ENCODE measurements at places on chromosomes 12 and 14.

DNA sequence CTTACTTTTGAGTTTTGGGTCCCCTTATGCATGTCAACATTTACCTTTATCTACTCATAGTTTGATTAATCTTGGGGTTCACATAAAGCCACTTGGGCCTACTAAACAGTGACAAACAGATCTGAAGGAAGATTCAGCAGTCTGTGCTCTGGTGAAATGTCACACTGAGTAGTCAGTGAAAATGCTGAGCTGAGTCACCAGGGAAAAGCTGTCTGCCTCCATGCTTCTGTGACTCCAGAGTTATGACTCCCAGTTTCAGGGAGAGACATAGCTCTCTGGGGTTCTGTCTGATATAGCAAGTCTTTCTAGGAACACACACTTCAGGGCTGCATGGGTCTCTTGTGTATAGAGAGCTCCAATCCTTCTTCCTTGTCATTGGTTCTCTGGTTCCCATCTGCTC, 406.3 kb upstream of the FAR2 start:
- no peak for DNase-seq

DNA sequence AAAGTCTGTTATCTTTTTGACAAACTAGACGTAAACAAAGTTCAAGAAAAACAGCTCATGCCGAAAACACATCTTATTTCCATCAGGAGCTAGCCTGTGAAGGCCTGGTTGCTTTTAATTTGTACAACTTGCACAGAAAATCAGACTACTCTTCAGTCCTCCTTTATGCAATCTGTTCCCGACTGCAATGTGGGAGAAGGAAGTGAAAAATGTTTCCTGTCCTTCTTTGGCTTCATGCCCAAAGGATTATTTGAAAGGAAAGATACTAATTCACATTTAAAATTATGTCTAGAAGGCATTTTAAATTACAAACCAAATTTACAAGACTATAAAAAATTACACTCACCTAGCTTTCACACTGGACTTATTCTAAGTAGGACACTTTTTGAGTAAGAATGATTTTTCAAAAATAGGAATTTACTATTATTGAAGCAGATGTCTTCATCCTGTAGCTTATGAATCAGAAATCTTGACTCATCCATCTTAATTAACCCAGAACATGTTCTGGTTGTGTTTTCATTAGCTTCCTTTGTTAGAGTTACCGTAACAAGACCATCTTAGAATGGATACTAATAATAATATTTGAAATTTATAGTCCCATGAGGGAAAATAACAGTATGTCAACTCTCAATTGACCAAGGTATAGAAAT, 272.6 kb downstream of the PRKD1 start:
- no peak for DNase-seq

GRCh38 chr12:12507121-12507520, 55.5 kb downstream of the DUSP16 start:
- no peak for DNase-seq

DNA sequence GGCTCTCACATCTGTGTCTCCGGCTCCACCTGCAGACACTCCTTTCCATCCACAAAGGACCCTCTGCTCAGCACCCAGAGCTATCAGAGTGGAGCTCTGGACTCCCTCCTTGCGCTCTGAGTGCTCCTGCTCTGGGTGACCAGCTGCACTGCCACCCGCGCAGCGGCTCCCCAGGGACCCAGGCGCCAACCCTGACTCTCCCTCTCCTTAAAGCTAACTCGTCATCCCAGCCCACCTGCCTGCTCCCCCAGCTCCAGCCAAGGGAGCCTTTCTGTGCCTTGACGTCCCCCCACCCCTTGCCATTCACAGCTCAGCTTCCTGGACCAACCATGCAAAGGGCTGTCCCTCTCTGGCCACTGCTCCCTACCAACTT, 99.0 kb downstream of the SETD3 start:
- DNase-seq = no peak

- DNase-seq = no peak
Measured at GRCh38 chr12:19409376-19409775, 29.9 kb upstream of the AEBP2 start.

GRCh38 chr12:1796515-1797010, 23.8 kb upstream of the LRTM2 start:
- DNase-seq = peak; percentile 81

GRCh38 chr12:12534166-12534866, 28.3 kb downstream of the DUSP16 start:
- peak; percentile 28 for DNase-seq

- no peak for DNase-seq
Measured at GRCh38 chr12:110546339-110546738, 36.8 kb downstream of the PPTC7 start.

DNA sequence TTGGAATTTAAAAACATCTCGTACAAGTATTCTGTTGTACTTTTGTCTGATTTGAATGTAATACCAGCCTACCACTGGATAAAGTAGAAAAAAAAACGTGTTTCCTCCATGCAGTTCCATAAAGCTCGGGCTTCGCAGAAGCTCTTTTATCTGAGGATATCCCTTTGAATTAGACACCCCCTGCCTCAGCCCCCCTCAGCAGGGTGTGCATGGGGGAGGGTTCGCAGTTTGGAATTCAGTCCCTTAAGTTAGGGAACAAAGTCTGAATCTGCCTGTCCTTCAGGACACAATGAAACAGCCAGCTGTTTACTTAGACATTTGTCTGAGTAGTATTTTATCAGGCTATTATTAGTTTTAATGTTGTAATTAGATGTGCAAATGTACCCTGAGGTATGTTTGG, 234.0 kb upstream of the CAND1 start:
- no peak for DNase-seq

GRCh38 chr12:131971226-131971625, 21.5 kb downstream of the EP400 start:
- DNase-seq = no peak

GRCh38 chr14:80047761-80048160, 163.5 kb downstream of the DIO2 start:
- no peak for DNase-seq

GRCh38 chr12:46547421-46548354, 175.1 kb upstream of the SLC38A2 start:
- no peak for DNase-seq

GRCh38 chr14:32202491-32202997, 525 bp downstream of the RNU6-8 start:
- peak; percentile 22 for DNase-seq

GRCh38 chr14:75109877-75110276, 17.0 kb downstream of the NEK9 start:
- no peak for DNase-seq

DNA sequence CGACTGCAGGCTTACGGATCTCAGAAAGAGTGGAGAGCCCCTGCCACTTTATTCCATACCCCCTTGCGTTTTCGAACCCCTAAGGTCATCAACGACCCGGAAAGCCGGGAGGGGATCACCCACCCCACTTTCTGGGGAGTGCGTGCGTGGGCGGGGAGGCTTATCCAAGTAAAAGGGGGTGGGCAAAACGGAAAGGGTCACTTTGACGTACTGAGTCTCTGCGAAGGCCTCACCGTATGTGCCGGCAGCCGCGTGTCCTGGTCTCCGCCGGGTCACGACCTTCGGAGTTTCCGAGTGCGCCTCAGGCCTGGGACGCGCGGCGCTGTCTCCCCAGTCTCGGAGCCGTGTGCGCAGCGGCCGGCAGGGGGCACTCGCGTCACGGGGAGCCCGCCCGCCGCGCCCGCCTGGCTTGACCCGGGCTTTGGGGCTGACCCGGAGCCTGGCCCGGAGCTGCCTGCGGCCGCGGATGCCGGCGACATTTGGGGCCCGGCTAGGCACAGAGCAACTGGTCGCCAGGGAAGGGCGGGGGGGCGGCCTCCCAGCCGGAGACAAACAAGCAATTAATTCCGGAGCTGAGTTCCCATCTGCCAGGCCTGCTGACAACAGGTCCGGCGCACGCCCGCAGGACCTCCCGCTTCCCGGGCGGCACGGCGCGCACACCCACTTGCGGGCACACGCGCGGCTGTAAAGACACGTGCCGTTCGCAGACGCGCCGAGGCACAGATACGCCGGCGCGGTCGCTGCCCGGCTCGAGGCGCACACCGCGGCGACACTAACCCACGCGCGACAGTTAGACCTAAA, 890 bp upstream of the KIF26A start:
- peak; percentile 80 for DNase-seq

GRCh38 chr12:91633734-91634357, 451.2 kb upstream of the DCN start:
- no peak for DNase-seq

DNA sequence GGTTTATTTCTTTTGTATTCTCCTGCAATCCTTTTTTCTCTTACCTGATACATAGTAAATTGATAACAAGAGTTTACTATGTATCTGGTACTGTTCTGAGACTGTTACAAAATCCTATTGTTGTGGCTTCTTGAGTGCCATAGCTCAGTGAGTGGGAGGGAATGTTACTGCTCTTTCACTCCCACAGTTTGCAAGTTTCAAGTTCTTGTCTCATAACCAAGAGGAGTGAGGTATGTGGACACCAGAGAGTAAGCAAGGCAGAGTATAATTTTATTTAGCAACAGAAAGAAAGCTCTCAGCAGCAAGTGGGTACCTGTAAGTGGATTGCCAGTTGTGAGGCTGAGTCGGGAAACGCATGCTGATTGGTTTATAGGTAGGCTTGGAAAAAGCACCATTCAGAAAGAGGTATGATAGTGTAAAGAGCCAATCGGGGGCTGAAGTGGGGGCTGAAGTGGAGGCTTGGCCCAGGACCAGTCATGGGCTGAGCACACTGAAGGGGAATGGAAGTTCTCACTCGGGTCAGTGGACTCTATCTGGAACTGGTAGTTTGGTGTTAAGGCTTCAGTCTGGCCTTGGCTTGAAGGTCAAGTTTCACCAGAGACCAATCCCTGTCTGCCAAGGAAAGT, 850.8 kb downstream of the TMTC2 start:
- DNase-seq = no peak

DNA sequence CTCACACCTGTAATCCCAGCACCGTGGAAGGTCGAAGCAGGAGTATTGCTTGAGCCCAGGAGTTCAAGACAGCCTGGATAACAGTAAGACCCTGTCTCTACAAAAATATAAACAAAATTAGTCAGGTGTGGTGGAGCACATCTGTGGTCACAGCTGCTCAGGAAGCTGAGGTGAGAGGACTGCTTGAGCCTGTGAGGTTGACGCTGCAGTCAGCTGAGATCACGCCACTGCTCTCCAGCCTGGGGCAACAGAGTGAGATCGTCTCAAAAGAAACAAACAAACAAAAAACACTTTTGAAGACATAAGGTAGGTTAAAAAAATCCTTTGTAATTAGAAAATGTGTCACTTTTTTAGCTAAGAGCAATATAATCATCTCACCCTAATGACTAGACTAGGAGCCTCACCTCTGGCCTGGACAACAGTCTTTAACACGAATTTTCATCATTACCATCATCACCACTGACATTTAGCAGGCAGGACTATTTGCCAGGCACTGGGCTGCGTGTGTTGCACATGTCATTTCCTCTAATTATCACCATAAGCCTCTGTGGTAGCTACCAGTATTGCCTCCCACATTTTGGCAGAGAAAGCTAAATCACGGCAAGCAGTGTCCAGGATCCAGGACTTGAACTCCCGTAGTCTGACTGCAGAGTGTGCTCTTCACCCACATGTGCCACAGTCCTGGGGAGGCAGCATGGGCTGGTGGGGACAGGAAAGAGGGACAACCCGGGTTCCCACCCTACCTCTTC, 4.6 kb upstream of the SYCP3 start:
- peak; percentile 13 for DNase-seq

DNA sequence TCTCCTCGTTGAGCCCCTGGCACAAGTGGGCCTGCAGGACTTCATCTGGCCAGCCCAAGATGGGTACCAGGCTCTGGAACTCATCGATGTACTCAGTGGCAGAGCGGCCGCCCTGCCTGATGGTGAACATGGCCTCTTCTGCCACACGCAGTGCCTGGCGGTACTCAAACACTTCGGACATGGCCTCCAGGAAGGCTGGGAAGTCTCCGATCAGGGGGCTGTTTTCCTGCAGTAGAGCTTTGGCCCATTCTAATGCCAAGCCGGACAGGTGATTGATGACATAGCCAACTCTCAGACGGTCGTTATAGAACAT, 19.8 kb downstream of the RTL1 start:
- no peak for DNase-seq

- DNase-seq = peak; percentile 4
Measured at GRCh38 chr12:87661786-87662377, 367.3 kb downstream of the C12orf50 start.

DNA sequence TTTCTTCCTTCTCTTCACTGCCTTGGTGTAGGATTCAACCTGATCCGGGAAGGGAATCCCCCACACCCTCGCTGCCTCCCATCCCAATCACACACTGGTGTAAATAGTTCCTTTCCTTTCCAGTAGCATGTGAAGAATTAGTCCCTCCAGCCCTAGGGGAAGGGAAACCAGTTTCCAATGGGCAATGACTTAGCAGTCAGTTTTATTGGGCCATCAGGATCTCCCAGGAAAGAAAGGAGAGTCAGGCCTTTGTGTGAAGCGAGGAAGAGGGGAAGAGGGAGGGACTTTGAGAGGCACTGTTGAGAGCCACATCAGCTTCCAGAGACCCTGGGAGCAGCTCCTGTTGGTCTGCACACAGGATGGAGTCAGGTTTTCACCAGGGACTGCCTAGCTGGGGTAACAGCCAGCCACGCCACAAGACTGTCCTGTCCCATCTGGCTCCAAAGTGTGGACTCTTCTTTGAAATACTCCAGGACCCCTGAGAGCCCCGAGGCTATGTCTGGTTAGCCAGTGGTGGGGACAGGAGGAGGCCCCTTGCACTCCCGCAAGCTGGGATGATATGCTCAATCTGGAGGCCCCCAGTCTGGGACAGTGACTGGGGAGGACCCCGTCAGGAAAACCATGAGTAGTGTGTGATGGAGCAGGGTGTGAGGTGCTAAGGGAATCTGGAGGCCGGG, 27.9 kb downstream of the MOAP1 start:
- no peak for DNase-seq

DNA sequence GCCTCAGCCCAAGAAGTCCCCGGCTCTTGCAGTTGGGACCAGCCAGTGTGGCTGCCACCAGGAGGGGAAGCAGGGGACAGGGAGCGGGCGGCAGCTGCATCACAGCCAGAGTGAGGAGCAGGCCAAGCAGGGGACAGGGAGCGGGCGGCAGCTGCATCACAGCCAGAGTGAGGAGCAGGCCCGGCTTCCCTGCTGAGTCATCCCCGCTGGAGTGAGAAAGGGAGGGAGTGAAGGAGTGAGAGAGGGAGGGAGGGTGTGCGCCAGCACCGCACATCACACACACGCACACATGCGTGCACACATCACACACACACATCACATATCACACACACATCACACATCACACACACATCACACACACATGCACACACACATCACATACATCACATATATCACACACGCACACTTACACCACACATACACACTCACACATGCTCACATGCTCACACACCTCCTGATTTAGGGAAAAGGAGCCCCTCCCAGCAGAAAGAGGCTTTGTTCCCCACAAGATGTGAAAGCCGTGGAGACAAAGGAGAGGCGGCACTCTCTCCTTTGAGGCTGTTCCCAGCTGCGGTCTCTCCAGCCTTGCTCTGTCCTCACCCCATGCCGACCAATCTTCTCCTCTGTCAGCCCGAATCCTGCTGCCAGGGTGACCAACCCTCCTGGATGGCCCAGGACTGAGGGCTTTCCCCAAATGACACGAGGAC, 16.7 kb upstream of the ZDHHC22 start:
- DNase-seq = peak; percentile 47

- DNase-seq = peak; percentile 82
Measured at GRCh38 chr12:56628671-56629458, 1.3 kb downstream of the BAZ2A start.

GRCh38 chr12:113161415-113162016, 12.0 kb downstream of the CFAP73 start:
- peak; percentile 68 for DNase-seq

All from hematopoietic multipotent progenitor cell treated with erythropoietin and hydrocortisone succinate and interleukin-3 and kit ligand, for 4 days (in vitro differentiated cells).